ENCODE measurements at places on chromosomes 3 and 15. TPM values are rescaled to one million over a fixed set of nuclear protein-coding genes. Genes with fewer than 3 reads are reported as not detected.

DNA sequence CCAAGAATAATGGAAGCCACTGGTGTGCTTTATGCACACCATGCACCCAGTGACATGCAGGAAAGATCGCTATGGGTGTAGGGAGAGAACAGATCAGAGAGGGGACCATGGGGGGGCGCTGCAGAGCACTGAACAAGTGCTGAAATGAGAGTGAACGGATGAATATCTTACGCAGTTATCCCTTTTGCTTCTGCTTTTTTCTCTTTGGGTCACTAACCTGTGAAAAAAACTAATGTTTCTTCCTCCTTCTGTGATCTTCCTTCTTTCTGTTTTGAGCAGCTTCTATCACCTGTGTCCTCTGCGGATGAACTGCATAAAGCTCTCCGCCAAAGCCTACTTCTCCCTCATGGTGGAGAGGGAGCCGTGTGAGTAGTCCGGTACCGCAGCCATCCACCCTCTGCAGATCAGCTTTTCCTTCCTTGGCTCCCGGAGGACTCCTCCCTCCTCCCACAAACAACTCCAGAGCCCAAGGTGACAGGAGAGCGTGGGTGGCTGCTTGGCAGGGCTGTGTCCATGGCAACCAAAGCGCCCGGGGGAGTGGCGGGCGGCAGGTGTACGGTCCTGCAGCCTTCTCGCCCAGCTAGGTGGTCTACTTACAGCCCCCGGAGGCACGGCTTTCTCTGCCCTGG is 106.2 kb downstream of the DGKG start:
- DNase-seq, result no peak

DNA sequence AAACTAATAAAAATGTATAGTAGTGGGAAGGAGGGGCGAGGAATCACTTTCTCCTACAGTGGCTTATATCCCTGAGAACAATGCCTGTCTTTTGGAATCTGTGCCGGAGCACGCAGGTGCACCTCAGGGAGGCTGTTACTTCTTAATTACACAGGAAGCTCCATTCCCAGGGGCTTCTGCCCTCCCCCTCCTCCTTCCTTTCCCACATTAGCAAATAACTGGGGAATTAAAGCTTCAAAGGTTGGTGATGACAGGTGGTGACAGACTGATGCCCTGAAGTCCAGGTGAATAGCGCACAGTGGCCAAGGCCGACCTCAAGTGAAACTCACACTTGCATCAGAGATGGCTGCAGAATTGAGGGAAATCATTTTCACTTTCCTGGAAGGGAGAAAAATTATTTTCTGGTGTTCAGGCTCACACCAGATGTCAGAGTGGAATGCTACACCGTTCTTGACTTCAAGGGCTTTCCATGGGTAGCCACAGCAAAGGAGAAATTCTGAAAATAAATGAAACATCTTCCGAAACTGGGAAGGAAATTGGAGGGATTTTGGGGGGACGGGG is 3.7 kb downstream of the GRAMD2A start:
- DNase-seq, result no peak

DNA sequence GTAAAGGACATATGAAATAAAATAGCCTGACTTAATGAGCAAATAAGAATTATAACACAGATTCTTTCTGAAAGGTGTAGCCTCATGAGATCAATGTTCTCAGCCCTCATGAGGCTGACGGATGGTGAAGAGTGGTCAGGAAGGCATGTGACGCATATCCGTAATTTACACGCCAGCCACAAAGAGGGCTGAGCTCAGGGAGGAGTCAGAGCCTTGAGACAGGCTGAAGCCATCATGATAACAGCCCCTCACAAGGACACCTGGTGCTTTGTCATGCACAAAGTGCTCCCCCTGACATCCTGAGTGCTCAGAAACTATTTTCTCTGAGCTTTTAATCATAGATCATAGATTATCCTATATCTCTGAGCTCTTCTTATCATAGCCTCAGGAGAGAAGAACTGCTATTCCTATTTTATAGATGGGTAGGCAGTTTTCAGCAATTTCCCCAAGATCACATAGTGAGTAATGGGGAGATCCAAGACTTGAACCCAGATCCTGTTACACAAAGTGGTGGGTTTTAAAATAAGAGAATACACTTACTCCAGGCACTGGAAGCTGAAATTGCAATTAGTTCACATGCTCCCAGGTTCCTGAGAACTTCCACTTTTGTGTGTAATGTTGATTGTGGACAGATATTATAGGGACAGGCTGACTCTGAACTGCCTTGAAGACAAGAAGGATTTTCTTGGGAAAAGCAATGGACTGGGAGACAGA is 267.1 kb downstream of the RPLP1 start:
- no peak for DNase-seq

DNA sequence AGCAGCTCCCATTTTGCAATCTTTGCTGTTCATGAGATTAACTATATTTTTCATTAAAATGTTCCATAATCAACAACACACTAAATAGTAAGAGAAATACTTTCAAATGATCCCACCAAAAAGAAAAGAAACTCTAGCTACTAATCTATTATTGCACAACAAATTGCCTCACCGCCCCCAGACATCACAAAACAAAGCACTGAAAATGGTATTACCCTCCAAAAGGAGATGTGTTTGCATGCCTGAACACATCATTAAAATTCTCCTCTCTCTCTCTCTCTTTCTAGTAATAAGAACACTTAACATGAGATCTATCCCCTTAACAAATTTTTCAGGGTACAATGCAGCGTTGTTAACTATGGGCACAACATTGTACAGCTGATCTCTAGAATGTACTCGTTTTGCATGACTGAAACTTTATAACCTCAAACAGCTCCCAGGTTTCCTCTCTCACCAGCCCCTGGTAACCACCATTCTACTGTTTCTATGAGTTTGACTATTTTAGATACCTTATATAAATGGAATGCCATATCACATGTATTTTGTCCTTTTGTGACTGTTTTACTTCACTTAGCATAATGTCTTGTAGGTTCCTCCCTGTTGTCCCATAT is 33.1 kb downstream of the WNT5A start:
- no peak for DNase-seq

GRCh38 chr3:100231668-100232067 is 29.1 kb upstream of the TBC1D23 start:
- DNase-seq, result no peak

GRCh38 chr15:78739996-78740903 is 71.0 kb downstream of the ADAMTS7 start:
- peak; percentile 78 for DNase-seq

GRCh38 chr3:38460377-38461270 is 6.9 kb downstream of the ACVR2B start:
- no peak for DNase-seq

DNA sequence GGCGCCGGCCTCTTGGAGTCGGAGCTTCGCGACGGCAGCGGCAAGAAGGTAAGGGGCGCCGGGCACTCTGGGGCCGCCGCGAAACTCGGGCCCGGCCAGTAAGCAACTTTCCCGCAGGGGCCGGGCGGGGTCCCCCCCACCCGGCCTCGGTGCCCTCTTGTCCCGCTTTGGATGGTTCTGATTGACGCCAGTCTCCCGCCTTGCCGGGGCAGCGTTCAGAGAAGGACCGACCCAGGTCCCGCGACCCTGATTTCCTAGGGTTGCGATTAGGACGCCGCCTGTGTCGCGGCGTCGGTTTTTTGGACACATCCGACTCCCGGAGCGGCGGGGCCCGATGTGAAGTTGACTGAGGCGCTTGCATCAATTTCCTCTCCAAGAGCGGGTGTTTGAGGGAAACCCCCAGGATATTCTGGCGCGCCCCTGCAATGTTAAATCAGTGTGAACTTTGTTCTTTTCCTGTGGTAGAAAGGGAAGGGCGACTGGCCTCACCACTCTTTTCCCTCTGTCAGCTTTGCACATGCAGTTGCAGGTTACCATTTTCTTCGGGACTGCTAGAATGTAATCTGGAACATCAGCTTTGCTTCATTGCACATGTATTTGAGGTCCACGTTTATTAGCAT is 755 bp downstream of the PDE8A start:
- DNase-seq, result no peak

GRCh38 chr3:42865256-42865655 is 10.4 kb downstream of the CYP8B1 start:
- peak; percentile 56 for DNase-seq

- peak; percentile 98 for DNase-seq
Measured at GRCh38 chr3:40524568-40525285, at the start of gene ZNF621. ZNF621 (plus strand) TSS chr3:40524960; CDS start chr3:40525841, 881 bp downstream.

GRCh38 chr15:25053000-25053815 is 98.4 kb downstream of the SNRPN start:
- peak; percentile 68 for DNase-seq

DNA sequence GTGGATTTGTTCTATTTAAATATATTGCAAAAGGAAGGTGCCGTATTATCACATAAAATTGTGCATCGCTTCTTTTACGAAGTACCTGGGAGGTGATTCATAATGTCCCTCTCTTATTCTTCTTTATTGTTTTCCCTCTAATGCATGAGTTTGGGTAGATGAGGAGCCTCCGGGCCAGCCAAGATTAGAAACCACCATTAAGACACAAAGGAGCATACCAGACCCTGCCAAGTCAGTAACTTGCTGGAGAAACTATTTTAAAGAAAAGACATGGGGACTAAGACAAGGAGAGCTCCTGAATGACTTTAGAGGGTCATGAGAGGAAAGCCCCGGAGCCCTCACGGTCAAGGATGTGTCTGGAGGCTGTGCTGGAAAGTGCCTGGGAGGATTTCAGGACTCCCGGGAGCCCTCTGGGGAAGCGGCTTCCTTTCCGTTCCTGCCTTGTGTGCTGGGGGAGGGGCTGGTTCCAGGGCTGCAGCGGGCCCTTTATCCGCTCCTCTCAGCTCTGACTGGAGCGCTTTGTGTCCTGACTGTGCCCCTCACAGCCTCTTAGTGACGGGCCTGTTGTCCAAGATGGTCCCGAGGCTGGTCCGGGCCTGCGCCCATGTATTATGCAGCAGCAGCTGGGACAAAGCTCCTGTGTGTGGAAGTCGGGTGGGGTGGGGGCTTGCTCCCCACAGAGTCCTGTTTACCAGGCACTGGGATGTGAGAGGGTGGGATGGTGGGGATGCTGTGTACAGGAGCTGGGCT is 35.7 kb downstream of the CORO2B start:
- DNase-seq, result no peak

DNA sequence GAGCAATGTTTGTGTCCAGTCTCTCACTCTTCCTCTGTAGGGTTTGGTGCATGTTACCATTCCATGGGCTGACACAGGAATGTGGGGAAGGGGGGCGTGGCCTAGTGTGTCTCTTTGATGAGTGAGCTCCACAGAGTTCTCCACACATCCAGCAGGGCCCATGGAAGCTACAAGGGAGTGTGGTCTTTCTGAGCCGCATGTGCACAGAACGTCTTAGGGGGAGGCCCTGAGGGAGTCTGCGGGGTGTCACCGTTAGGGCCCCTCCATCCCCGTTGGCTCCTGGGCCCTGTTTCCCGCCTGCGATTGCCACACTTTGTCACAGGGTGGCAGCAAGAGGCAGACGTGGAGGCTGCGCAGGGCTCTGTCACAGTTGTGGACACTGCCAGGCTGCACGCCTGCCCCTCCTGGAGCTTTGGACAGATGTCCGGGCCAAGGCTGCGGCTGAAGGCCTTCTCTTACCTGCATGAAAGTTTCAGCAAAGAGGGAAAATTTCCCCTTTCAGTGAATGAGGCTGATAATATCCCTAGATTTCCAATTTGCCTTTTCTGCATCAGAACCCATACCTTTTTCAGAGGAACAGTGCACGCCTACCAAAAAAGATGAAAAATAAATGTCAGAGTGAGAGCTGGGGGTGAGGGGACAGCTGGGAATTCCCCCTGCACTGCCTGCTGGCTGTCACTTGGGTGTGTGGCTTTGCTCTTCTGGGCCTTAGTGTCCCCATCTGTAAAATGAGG is 24.3 kb downstream of the CACNA2D3 start:
- no peak for DNase-seq

GRCh38 chr15:74319596-74320351 is 47.7 kb downstream of the CYP11A1 start:
- DNase-seq, result no peak

DNA sequence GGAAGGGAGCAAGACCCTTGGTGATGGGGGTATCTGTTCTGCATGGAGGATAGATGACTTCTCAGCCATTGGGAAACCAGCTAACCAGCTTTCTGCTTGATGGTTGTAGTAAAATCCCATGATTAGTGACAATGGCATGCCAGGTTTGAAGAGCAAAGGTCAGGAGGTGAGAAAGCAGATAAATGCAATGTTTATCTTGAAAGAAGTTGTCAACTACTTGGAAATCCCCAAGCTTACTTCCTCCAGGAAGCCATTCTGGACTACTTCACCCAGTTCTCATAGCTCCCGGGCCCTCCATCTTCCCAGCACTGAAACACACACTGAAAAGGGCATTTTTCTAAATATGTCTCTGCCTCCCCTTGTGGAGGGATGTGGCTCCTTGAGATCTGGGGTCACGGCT is 51.3 kb downstream of the SMAD3 start:
- DNase-seq, result peak; percentile 37

Gene SEMA3G
- total RNA-seq, result 17.7 TPM

Gene CLDN16
- total RNA-seq, result not detected
